Urothelium cell line (cell line): ENCODE measurements at places on chromosomes 3 and 15.

- no peak for DNase-seq
Observed at GRCh38 chr15:44735482-44736180, 697 bp upstream of the TRIM69 start.

- no peak for DNase-seq
Observed at GRCh38 chr3:65575376-65575840, 463.3 kb downstream of the MAGI1 start.

DNA sequence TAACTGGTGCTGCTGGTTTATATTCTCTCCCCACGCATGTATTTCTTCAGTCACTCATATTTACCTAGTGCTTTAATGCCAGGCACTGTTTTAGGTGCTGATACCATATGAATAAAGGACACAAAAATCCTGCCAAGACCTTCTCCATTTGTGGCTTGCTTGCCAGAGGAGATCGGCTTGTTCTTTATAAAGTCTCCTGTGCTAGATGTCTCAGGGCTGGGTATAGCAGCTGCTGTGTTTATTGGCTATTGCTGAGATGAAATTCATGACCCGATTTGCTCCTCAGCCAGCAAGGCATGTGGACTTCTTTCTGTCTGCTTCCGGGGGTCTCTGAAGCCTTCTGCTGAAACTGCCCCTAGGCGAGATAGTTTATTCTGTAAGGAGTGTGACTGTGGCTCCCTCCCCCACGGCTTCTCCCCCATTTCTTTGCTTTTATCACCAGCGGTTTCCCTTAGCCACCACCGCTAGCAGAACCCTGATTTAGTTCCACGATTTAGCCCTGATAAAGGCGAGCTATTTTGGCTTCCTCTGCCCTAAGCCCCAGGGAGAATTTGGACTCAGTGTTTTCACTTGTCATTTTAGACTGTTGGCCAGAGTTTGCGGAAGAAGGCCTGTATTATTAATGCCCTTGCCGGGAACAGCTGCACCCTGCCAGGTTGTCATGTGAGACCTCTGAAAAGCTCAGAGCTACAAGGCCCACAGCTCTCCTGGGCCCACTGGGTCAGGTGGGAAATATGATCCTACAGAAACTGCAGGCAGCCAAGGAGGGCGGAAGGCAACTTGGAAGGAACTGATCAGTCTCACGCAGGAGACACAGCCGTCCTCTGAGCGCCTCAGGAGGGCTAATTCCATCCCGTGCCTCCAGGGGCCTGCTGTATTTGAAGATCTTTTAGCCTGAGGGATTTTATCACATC, 46.8 kb downstream of the ST6GAL1 start:
- no peak for DNase-seq

DNA sequence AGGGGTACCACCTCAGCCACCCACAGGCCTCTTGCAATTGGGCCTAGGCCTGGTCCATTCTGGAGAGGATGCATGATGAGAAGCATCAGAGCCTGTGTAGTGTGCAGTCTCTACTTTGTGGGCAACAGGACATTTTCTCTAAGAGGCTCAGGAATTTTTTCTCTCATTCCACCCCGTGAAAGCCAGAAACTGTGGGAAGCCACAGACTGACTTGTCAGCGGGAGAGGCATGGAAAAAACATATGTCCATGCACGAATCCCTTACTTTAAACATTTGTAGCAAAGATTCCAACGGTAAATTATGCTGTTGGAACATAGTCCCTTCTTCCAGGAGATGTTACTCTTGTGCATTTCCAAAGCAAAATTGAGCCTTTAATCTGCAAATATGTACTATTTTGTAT, 196.5 kb downstream of the KLHL25 start:
- DNase-seq, result no peak

- DNase-seq, result no peak
Observed at GRCh38 chr15:99929266-99929665, 196.0 kb upstream of the LYSMD4 start.

- no peak for DNase-seq
Observed at GRCh38 chr3:165919284-165919683, 82.1 kb upstream of the BCHE start.

- DNase-seq, result no peak
Observed at GRCh38 chr3:700514-700913, 392.3 kb upstream of the CNTN6 start.

GRCh38 chr3:182382112-182382857, 411.0 kb upstream of the ATP11B start:
- DNase-seq, result no peak

DNA sequence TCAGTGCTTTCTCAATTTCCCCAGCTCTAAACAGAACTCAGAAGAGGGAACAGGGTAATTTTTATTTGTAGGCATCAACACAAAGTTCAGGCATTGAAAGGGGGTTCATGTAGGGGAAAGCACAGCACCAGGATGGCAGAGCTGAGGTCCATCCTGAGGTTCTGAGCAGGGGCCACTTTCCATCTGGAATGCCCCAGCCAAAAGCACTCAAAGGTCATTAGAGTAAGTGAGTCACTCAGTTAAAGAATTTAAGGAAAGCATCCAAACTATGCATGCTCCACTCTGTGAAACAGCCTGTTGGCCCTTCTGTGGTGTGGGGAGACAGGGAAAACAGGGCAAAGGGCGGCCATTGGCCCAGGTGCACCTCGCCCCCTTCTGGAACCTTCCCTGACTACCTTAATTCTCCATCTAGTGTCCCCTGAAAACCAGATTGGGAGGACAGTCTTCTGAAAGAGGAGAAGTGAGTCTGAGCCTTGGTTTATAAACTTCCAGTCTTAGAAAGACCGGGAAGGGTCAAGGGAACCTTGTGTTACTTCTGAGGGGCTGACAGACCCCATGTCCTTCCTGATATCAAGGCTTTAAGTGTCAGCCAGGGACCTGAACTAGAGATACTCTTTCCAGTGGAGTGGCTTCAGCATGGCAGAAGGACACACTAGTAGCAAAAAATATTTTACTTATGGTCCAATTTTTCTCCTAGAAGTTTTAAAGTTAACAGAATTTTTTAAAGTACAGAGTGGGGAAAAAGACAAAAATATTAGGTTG, 133.3 kb downstream of the MYLK start:
- peak; percentile 88 for DNase-seq

DNA sequence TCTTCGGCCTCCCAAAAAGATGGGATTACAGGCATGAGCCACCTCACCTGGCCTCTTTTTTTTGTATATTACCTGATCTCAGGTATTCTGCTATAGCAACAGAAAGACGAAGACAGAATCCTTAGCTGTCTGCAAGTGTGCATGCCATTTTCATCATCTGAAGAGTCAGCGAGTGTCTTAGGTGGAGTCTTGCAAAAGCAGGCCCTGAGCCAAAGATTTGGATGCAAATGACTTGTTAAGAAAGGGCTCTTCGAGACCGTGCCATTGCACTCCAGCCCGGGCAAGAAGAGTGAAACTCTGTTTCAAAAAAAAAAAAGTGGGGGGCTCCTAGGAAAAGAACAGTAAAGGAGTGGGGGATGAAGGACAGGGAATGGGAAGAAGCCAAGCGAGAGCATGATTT, 10.2 kb upstream of the TRIM69 start:
- DNase-seq, result no peak

DNA sequence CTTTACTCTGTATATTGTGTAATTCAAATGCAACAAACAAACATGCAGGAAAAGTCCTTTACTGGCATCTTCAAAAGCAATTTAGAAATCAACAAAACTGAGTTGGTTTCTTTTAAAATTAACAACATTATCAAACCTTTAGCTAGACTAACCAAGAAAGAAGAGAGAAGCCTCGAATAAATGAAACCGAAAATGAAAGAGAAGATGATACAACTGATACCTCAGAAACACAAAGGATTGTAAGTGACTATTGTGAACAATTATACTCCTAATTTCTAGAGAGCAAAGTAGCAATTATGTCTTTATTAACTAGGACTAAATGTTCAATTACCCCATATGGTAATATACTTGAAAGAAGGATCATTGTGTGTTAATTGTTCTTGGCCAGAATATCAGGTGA, 49.2 kb upstream of the P3H2 start:
- no peak for DNase-seq

DNA sequence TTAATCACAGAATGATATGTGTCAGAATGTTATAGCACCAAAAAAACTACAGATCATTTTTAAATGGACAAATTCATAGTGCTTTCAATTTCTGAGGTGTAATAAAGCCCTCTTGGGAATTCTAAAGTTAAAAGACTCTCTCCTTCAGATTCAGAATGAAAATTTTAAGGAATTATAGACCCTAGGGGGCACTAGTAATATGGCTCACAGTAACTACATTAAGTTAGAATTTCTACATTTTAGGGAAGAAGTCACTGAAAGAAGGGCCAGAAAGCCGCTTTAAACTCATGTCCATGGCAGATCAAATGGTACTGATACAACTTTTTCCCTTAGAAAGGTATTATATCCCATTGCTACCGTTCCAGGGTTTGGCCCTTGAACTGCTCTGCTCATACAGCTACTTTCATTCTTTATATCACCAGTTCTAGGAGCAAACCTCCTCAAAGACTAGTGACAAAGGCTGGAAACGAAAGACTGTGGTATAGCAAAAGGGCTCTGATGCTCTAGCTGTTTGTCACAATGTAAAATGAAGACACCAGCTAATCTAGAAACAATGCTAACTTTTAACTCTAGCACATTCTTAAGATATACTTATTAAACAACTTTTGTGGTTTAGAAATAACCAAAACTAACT, 18.1 kb downstream of the DAZL start:
- no peak for DNase-seq

DNA sequence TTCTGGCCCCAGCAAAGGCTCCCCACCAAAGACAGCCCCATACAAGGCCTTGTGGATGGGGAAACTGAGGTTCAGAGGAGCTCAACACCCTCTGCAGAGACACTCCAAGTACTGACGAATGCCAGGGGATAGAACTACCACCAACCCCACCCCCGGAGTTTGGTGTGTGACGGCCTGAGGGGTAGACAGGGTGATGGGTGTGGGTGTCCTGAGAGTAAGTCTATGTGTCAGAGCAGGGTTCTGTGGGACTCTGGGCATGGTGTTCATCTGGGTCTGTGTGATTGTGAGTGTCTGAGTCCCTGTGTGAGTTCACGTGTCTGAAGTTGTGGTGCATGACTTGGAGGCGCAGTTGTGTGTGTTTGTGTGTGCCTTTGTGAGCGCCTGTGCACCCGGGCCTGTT, 7.4 kb downstream of the PTH1R start:
- DNase-seq, result no peak

GRCh38 chr15:61083081-61083787, 145.9 kb downstream of the RORA start:
- DNase-seq, result no peak

DNA sequence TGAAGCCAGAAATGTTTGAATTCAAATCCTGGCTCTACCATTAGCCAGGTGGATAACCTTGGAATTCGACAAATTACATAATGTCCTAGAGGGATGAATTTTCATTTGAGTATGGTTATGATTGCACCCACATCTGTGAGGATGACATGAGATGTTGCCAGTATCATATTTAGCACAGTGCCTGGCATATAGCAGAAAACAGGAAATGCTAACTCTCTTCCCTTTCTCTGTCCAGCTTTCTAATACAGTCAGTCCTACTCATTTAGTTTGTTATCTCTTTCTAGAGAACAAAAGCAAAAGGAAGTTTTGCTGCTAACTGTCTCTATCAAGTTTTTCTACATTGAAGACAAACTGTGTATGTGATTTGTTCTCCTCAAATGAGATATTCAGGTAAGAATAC, 231.7 kb downstream of the CPNE4 start:
- DNase-seq, result no peak

DNA sequence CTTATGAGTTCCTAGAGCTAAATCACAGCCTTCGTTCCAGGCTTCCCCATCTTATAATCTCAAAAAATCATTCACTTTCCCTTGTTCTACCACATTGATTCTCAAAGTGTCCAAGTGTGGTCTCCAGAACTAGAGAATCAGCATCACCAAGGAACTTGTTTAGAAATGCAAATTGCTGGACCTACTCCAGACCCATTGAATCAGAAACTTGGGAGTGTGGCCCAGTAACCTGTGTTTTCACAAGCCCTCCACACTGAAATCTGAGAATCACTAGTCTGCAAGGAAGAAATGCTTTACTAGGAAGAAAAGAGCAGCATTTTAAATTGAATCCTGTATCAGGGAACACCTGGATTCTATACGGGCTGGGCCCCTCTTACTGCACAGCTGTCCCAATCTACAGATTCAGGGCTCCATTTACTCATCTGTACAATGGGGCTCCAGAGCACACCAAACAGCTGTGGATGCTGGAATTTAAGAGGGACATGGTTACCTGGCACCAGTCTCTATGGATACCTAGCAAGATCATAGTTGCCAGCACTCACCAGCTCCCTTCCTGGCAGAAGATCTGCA, 3.9 kb downstream of the MEGF11 start:
- no peak for DNase-seq

DNA sequence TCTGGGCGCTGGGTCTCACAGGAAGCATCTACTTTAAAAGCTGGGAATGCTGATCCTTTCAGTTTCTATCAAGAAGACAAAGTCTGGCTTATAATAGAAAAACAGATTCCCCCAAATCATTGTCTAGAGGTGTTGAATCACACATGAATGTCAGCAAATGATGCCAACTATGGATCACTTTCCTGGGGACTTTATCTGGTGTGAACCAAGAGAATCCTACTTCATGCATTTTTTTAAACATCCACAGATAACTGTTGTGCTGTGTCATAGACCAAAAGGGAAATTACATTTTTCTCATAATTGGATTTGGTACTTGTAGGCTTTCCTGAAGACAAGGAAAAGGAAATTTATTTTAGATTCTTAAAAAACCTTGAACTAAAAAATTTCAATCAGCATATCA, 132.7 kb downstream of the CD47 start:
- no peak for DNase-seq

GRCh38 chr15:67085818-67086636, 20.6 kb downstream of the SMAD3 start:
- no peak for DNase-seq

DNA sequence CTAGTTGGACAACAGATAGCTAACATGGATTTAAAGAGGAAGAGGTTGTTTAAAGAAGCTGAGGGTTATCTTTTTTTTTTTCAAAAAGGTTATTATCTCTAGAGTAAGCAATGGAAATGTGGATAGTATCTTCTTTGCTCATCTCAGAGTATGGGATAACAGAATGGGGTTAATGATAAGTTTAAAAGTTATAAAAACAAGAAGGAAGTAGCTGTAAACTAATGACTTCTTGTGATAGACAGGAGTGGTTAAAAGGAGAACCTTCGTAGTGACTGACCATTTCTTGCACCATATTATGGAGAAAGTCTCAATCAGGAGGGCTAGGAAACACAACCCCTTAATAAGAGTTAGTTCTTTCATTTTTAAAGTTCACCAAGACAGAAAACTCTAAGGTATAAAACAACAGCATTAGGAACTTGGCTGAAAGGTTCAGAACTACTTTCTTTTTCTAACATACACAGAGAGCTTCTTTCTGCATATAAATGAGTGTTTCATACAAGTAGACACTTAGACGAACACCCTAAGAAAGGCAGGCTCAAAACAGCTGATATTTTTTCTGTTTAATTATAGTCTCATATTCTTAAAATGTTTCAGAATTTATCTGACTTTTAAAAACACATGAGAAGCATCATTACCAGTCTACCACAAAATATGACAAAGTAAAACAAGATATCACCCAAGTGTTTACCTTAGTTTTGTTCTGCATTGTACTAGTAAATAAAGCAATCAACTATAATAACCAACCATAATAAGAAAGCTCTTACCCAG, 140.0 kb downstream of the MEIS2 start:
- DNase-seq, result no peak
